Tongue (tissue), 3 donors: ENCODE measurements at places on chromosomes 1 and 21. TPM values are rescaled to one million over a fixed set of nuclear protein-coding genes. Genes with fewer than 3 reads are reported as not detected.

The KRTAP19-3 gene
- total RNA-seq = not detected

The BARHL2 gene
- not detected for total RNA-seq

The ASAP3 gene
- total RNA-seq = 66.7 TPM

The CD48 gene
- 3.3 TPM for total RNA-seq

The PADI4 gene
- 1.8 TPM for total RNA-seq

The FAM151A gene
- total RNA-seq = not detected
